ENCODE measurements at places on chromosomes 12 and 14.
A peak's percentile ranks its signal among the peaks of the same experiment; 100 is the strongest.

GRCh38 chr14:95515080-95515489 lies 1.4 kb downstream of the SYNE3 start:
- peak; percentile 82 for DNase-seq

DNA sequence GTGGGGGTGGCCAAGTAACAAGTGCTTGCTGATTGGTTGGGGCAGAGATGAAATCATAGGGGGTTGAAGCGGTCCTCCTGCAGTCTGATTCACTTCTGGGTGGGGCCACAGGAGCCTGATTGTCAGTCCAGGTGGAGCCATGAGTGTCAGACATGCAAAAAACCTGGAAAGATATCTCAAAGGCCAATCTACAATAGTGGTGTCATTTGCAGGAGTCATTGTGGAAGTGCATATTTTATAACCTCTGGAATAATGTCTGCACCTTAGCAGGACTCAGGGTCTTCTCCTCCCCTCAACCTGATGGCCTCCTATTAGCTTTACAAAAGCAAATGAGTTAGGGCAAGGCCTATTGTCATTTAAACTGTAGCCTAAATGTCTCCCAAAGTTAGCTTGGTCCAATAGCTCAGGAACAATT lies 241.4 kb downstream of the NUAK1 start:
- peak; percentile 92 for DNase-seq

GRCh38 chr12:49543221-49543913 lies 4.5 kb downstream of the KCNH3 start:
- DNase-seq: peak; percentile 48

DNA sequence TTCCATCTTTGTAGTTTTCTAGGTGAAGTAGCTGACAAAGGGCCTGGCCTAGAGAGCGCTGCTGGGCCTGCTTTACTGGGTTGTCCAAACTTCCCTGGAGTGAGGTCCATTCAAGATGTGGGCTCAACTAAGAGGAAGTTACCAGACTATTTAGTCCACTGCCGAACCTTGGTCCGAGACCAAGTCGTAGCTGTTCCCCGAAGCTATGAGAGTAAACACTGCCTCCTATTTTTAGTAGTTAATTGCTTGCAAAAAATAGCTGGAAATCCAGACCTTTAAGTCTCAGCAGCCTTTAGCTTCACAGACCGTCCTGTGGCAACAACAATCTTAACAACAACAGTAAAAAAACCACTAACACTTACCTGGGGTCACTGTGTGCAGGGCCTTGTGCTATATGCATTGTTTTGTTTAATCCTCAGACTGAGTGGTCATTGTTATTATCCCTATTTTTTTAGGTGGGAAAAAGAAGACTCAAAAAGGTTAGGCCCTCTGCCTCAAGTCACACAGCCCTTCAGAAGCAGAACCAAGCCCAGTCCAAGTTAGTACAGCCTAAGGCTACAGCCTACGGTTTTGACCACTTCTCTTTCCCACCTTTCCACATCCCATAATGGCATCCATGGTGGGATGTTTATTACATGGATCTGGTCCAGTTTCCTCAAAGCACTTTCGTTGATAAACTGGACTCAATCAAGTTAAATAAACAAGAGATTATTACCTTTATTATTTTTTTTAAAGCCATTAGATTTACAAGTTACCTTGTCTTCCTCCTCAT lies 30.6 kb downstream of the SOCS2 start:
- DNase-seq: no peak

GRCh38 chr12:67795236-67795635 lies 146.7 kb downstream of the DYRK2 start:
- DNase-seq: no peak

GRCh38 chr12:94618995-94619695 lies 31.2 kb downstream of the TMCC3 start:
- no peak for DNase-seq

DNA sequence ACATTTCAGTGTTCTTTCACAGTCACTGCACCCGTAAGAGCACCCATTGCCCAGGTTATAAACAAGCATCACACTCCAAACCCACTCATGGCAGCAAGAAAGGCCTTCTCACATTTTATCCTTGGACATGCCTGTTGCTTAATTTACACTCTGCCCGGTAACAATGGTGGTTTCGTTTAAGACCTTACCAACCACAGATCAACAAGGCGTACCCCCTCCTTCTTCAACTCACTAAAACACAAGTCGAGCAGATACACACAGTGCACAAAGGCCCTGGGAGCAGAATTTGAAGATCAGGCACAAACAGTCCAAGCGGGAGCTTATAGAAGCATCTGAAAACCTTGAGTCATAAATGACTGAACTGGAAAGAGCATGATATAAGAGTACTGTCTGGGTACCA lies 98.1 kb downstream of the GALC start:
- DNase-seq: no peak

DNA sequence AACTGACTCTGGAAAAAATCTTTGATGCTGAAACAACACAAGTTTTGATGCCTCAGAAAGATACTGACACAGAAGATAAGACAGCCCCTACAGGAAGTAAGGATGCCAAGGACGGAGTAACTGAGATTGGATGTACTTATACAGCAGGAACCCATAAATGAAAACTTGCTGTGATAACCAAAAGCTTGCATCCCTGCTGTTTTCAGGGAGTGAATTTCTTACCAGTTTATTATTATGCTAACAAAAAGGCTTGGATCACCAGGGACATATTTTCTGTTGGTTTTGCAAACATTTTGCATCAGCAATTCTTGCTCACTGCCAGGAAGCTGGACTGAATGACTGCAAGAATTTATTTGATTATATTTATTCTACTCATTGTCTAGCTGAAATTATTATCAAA lies 197.7 kb downstream of the NAV3 start:
- DNase-seq: no peak
